ENCODE measurements at places on chromosomes 11 and 22. TPM values are rescaled to one million over a fixed set of nuclear protein-coding genes. Genes with fewer than 3 reads are reported as not detected.

- H3K27me3 ChIP-seq = no peaks in the 10 kb centered on the region
- H3K36me3 ChIP-seq = no peaks in the 10 kb centered on the region
- H3K4me3 ChIP-seq = peak within 1 kb of the TSS; percentile 89
- DNase-seq = peak; percentile 83
- peak within 1 kb of the TSS; percentile 92 for H3K27ac ChIP-seq
- peaks cover 10% of the 10 kb centered on the region for H3K4me1 ChIP-seq
Measured at GRCh38 chr11:394034-394857, at the start of gene PKP3. TSS of gene PKP3 (plus strand) at chr11:394209. CDS start at chr11:394293, 84 bp downstream.

GRCh38 chr11:19398772-19399527 is 158.2 kb upstream of the E2F8 start:
- peak; percentile 89 for DNase-seq
- H3K27ac ChIP-seq = peak overlapping the region; percentile 61
- H3K27me3 ChIP-seq = no peaks in the 10 kb centered on the region
- H3K36me3 ChIP-seq = no peaks in the 10 kb centered on the region
- H3K4me3 ChIP-seq = peak overlapping the region; percentile 8

Gene ACTN3
- not detected for total RNA-seq

- H3K4me1 ChIP-seq = no peaks in the 10 kb centered on the region
- no peak overlapping the region for H3K27ac ChIP-seq
- no peaks in the 10 kb centered on the region for H3K36me3 ChIP-seq
- peaks cover 100% of the 10 kb centered on the region for H3K27me3 ChIP-seq
- no peak for DNase-seq
- no peak overlapping the region for H3K4me3 ChIP-seq
Measured at GRCh38 chr22:49687333-49687732, 140.3 kb downstream of the BRD1 start.

Gene ME3
- 61.1 TPM for total RNA-seq

- peaks cover 11% of the 10 kb centered on the region for H3K4me1 ChIP-seq
- DNase-seq = no peak
- no peaks in the 10 kb centered on the region for H3K36me3 ChIP-seq
- H3K27ac ChIP-seq = no peak overlapping the region
Measured at GRCh38 chr22:32082331-32082730, 39.3 kb downstream of the SLC5A1 start.

DNA sequence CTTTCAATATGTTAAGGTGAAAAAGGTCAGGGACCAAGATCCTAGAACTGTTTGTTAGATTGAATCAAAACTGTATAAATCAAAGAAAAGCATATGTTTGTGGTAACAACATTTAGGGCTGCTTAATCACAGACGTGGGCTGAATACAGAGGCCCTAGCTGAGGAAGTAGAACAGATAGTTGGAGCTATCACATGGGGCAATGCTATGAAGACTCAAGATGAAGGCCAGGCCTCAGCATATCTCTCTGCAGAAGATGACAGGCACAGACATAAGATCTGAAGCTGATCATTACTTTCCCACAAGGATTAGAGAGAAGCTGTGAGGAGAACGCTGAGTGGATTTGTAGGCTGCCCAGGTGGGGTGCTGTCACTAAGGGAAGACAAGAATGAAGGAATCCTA is 158.6 kb upstream of the CARD18 start:
- H3K27ac ChIP-seq = no peak overlapping the region
- no peaks in the 10 kb centered on the region for H3K36me3 ChIP-seq
- H3K27me3 ChIP-seq = no peaks in the 10 kb centered on the region
- no peak for DNase-seq

GRCh38 chr11:3036419-3036818 is 20.8 kb downstream of the CARS1 start:
- no peak overlapping the region for H3K4me3 ChIP-seq
- H3K27me3 ChIP-seq = no peaks in the 10 kb centered on the region
- no peak for DNase-seq
- peaks cover 9% of the 10 kb centered on the region for H3K36me3 ChIP-seq
- H3K27ac ChIP-seq = no peak overlapping the region

GRCh38 chr22:48534395-48534958 is 1293.2 kb downstream of the BRD1 start:
- H3K36me3 ChIP-seq = no peaks in the 10 kb centered on the region
- H3K27ac ChIP-seq = no peak overlapping the region
- no peak overlapping the region for H3K4me3 ChIP-seq
- H3K27me3 ChIP-seq = peaks cover 99% of the 10 kb centered on the region

DNA sequence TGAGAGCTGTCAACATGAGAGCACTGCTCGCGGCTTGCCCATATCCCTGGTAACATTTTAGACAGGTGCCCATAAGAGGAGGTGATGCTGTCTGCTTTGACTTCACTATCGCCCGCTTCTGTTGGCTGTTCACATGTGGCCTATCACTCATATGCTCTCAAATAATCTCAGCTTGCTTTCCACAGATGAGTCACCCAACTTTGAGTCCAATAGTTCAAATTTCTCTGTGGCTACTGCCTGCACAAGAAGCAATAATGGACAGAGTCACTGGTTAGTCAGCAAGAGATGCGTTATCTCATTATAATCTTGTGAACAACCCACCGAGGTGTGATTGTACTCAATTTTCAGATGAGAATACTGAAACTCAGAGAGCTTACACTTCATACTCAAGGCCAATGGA is 1714.1 kb downstream of the LRRC4C start:
- H3K27ac ChIP-seq = no peak overlapping the region
- H3K27me3 ChIP-seq = no peaks in the 10 kb centered on the region
- H3K4me1 ChIP-seq = no peaks in the 10 kb centered on the region
- DNase-seq = no peak
- H3K4me3 ChIP-seq = no peak overlapping the region

Gene CSNK2A3
- total RNA-seq = not detected

- H3K36me3 ChIP-seq = no peaks in the 10 kb centered on the region
- H3K4me3 ChIP-seq = peak overlapping the region; percentile 47
- H3K4me1 ChIP-seq = no peaks in the 10 kb centered on the region
Measured at GRCh38 chr22:45008751-45009605, 827 bp downstream of the PHF21B start.

Gene FAM181B
- not detected for total RNA-seq

- H3K4me1 ChIP-seq = peaks cover 5% of the 10 kb centered on the region
- H3K27me3 ChIP-seq = no peaks in the 10 kb centered on the region
- peak overlapping the region; percentile 69 for H3K4me3 ChIP-seq
- DNase-seq = no peak
- no peaks in the 10 kb centered on the region for H3K36me3 ChIP-seq
Measured at GRCh38 chr11:18012122-18012905, 533 bp downstream of the SERGEF start.

Gene HTR3A
- not detected for total RNA-seq

DNA sequence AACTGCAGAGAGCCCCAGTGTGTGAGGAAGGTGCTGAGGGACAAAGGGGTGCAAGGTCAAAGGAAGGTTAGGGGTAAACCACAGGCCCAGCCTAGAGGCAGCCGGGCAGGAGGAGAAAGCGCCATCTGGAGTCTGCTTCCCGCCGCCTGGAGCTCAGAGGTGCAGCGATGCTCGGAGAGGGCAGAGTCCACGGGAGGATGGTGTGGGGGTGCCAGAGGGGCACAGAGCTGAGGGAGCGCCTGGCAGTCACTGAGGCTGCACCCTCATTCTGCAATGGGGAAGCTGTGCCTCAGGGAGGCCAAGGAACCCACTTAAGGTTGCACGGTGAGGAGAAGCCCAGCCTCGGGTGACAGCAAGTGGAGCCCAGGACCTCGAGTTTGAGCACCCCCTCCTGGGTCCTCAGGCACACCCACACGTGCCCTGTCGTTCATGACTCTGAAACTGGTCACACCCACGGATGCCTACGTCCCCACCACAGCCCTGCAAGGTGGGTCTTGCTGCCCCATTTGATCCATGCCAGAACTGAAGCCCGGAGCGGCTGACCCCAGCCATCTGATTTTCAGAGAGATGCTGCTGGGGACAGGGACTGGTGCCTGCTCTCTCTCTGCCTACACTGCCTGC is 1.6 kb downstream of the IL2RB start:
- no peaks in the 10 kb centered on the region for H3K27me3 ChIP-seq
- no peak for DNase-seq
- no peaks in the 10 kb centered on the region for H3K36me3 ChIP-seq
- no peaks in the 10 kb centered on the region for H3K4me1 ChIP-seq

Gene CAPRIN1
- total RNA-seq = 289 TPM

DNA sequence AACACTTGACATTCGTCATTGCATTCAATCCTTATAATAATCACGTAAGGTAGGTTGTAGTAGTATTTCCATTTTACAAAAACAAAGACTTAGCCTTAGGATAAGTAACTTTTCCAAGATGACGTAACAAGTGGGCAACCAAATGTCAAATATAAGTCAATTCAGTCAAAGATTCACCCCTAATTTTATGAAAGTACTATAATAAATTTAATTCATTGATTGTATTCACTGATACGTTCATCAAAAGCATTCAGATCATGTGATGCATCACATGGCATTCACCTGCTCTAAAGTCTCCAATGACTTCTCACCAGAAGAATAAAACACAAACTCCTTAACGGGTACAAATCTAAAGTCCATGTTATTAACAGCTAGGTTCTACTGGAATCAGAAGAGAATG is 2.1 kb downstream of the KIF18A start:
- H3K36me3 ChIP-seq = no peaks in the 10 kb centered on the region
- no peak overlapping the region for H3K27ac ChIP-seq
- no peak for DNase-seq

DNA sequence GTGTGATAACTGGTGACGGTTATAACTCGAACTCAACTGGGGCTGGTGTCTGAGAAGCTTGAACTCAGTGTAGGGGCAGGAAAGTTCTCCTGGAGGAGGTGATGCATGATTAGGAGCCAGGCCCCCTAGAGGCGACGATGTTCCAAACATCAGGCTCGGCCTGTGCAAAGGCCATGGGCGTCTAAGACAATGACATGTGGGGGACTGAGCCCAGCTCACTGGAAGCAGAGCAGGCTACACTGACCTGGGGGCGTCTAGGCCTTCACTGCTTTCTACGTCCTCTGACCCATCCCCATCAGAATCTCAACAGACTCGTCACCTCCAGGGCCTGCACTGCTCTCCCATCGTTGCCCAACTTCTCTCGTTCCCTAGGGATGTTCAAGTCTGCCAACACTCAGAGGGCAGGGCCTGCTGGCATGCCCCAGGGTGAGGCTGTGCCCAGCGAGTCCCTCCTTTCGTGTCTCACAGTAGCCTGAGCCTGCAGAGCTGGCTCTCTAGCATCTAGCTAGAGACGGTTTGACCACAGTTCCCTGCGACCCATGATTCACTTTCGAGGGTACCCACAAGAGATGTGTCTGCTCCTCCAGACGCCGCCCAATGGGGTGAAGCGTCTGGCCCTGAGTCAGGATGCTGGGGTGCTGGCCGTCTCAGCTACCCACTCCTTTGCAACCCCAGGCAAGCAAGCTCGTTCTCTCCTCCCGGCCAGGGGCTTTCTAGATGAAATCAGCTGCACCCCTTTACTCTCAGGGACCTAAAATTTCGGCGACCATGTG is 1.1 kb upstream of the ATG16L2 start:
- H3K27ac ChIP-seq = peak overlapping the region; percentile 74
- DNase-seq = peak; percentile 70
- no peaks in the 10 kb centered on the region for H3K36me3 ChIP-seq
- H3K4me1 ChIP-seq = peaks cover 43% of the 10 kb centered on the region
- no peaks in the 10 kb centered on the region for H3K27me3 ChIP-seq

Gene ENTHD1
- not detected for total RNA-seq

DNA sequence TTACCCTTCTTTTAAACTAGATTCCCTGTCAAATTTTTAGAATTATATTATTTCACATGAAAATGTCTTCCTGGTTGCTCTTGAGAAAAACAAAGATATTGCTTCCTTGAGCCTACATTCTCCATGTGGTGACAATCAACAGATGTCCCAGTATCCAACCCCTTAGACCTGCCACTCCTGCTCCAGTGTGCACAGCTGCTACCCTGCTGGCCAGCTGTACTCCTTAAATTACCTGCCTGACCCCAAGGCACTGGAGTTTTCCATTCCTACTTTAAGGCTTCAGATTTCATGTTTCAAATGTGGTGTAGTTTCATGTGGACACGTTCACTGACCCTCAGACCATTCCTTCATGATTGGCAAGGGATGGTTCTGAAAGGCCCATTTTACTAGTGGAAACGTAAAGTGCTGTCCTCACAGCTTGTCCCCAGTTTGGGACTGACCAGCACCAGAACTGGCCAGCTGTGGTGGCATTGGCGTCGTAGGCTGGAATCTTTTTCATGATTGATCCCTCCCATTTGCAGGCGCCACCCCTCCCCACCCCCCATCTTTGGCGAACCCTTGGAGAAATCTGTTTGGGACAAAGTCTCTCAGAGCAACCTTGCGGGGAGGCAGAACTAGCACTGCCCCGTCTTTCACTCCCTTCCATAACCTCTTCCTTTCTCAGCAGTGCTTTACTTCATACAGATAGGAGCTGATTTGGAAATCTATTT is 123.5 kb downstream of the DBX1 start:
- H3K27ac ChIP-seq = peak overlapping the region; percentile 66
- peaks cover 38% of the 10 kb centered on the region for H3K4me1 ChIP-seq
- no peaks in the 10 kb centered on the region for H3K36me3 ChIP-seq
- H3K4me3 ChIP-seq = no peak overlapping the region
- H3K27me3 ChIP-seq = no peaks in the 10 kb centered on the region

DNA sequence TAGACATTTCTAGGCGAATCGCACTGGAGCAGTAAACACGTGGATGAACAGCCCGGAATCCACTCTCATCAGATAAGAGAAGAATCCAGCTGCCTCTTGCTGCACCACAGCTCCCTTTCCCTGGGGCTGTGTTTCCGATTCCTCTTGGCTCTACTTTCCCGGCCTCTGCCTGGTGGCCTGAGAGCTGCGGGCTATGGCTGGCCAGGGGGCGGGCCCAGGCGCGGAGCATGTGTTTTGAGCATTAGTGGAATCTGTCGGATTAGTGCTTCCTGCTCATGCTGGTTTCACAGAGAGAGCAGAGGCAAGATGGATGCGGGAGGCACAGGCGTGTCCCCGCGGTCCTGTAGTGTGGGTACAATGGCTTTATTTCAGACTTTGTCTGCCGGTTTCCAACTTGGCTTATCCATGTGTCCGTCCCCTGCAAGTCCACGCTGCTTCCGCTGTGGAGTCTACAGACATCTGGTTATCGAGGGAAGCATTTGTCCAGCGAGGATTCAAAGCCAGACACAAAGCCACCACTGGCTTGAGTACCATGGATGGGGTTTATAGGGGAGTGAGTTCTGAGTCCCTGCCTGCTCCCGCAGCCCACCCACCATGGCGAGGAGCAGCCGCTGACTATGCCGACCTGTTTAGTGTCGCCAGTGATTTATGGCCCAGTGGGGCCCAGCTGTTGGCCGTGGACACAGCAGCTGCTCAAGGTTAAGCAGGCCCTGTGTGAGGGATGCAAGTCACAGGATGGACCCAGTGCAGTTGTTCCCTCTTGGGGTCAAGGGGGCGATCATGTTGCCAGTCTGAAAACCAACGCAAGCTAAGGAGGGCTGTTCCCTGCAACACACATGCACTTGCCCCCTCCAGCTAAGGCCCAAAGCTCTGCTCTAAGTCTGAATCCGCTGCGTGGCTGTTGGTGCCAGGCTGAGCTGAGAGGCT is 43.3 kb upstream of the EP300 start:
- H3K36me3 ChIP-seq = no peaks in the 10 kb centered on the region
- H3K27ac ChIP-seq = no peak overlapping the region
- peak; percentile 85 for DNase-seq
- peaks cover 25% of the 10 kb centered on the region for H3K4me1 ChIP-seq
- H3K27me3 ChIP-seq = no peaks in the 10 kb centered on the region
